COR-L47 (cell line): ENCODE measurements at places on chromosomes 13 and 19.

- DNase-seq: no peak
Measured at GRCh38 chr19:47650700-47651099, 41.8 kb downstream of the BICRA start.

DNA sequence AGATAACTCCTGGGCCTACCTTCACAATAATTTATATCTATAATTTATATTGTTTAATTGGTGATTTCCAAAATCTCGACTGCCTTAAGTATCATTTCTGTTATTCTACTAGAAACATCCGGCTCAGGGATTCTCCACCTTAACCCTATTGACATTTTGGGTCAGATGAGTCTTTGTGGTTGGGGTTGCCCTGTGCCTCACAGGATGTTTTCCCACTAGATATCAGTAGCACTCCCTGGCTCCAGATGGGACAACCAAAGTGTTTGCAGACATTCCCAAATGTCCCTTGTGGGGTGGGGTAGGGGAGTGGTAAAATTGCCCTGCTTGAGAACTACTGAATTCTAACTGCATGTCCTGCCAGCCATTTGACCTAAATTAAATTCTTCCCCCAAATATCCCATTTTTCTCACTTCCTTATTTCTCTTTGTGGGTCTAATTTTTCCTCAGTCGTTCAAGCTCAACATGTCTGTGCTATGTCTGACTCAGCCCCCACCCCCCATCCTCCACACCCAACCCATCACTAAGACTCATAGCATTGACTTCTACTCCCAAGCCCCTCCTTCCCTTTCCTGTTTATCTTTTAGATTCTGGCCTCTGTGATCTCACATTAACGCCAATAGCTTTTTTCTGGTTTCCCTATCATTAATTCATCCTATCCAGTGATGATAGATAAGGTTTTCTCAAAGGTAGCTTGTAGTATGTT is 545.1 kb downstream of the EFNB2 start:
- DNase-seq: no peak

DNA sequence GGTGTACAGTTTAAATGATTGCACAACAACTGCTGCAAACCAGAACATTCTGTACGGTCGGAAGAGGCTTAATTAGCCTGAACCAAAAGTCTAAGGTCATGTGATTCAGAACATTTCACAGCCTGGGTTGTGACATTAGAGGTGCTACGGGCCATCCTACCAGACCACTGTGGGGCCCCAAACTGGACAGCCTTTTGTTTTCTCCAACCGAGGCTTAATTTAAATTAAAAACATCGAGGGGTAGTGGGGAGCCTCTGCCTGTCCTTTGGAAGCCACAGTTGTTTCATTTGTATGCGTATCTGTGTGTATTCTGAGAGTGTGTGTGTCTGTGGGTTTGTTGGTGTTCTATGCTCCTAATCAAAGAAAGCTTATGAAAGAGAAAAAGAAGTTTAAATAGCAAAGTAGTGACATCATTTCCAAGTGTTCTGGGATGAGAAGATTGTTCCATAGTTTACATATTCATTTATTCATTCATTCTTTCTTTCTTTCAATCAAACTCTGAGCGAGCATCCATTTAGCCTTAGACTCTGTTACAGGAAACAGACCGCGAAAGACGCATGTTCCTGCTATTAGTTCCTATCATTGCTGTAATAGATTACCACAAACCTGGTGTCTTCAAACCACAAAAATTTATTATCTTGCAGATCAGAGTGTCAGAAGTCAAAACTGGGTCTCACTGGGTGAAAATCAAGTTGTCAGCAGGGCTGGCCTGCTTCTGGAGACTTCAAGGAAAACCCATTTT is 444.8 kb downstream of the FOXO1 start:
- no peak for DNase-seq

DNA sequence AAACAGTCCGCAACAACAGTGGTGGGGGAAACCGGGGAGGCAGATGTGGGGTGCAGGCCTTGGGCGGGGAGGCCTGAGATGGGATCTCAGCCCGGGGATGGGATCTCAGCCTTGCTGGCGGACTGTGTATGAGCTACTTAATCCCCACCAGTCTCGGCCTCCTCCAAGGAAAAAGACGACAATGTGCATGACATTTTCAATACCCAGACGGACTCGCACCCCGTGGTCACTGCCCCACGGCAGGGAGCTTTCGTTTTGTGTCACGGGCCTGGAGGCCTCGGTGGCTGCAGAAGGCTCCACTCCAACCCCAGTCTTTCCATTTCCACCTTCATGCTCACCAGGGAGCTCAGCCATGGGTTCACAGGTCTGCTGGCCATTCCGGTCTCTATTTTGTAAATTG is 25.5 kb downstream of the GRTP1 start:
- no peak for DNase-seq
